Stimulated activated CD8-positive, alpha-beta memory T cell treated with anti-CD3 and anti-CD28 coated beads, Interleukin-7, amount 100 ng/mL, for 48 hours (primary cell): ENCODE measurements at places on chromosomes 12 and 14.

DNA sequence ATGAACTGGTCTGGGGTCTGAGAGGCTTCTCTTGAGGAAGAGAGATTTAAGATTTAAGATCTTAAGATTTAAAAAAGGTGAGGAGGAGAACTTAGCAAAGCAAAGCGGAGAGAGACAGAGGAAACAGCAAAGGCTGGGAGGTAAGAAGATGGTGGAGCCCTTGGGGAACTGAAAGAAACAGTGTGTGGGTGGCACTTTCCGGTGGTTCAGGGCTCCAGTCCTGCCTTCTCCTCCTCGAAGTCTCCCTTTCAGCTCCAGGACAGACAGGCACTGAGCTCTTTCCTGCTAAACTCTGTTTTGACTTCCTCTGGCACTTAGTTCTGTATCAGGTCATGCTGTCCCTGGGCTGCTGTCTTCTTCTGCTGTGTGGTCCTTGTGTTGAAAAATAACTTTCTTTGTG lies 298.7 kb upstream of the SRRM4 start:
- DNase-seq: no peak

- no peak for DNase-seq
Measured at GRCh38 chr14:32473464-32473855, 144.4 kb downstream of the AKAP6 start.

GRCh38 chr12:45244561-45245343 lies 28.9 kb downstream of the ANO6 start:
- no peak for DNase-seq

GRCh38 chr12:95212586-95212985 lies 4.7 kb downstream of the FGD6 start:
- no peak for DNase-seq

DNA sequence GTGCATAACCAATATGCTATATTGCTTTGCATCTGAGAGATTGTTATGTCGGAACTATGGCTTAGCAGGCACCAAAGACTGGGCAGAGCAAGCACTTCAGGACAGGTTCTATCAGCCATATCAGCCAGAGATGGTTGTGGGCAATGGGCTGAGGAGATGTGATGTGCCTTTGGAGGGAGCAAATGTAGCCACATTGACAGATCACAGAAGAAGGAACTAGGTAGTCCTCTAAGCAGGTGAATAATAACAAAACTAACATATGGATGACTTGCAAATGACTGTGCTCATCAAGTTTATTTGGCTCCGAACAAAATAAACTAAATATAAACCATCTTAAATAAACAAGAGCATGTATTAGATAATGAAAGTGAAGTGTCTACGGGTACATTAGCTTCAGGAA lies 291.7 kb downstream of the RMST start:
- no peak for DNase-seq

- DNase-seq: no peak
Measured at GRCh38 chr14:35539969-35540368, 6.0 kb downstream of the INSM2 start.
